GM13976 (cell line): ENCODE measurements at places on chromosomes 13 and 19.
A peak's percentile ranks its signal among the peaks of the same experiment; 100 is the strongest.

DNA sequence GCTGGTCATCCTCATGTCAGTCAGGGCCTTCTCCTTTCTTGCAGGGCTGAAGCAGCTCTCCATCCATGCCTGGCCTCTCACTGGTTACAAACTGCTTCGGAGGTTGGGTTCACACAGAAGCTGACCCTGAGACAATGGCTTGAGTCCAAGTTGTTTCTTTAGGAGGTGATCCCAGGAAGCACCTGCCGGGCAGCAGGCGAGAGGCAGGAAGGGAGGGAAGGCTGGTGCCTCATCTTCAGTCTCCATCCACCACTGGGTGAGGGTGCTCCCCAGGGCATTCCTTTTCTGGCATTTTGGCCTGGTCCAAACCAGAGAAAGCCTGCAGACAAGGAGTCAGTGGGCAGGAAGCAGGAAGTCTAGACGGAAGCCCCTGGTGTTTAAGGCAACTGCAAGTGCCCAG, 17.6 kb upstream of the SPATA13 start:
- no peak for DNase-seq

DNA sequence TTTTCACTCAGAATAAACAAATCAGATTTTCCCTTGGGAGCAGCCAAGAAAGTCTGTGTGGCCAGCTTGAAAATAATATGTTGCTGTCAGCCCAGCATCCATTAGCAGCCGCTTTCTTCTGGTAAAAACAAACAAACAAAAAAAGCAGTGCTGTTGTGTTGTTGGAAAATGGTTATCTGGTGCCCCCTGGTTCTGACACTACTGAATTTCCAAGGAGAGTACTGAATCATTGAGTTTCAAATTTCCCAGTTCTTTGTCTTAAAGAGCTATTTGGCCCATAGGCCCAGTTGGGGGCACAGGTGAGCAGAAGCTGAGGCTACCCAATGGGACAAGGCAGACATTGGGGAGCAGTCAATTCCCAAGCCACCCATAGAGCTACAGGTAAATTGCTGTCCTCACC, 995.9 kb downstream of the UQCRFS1 start:
- DNase-seq, result no peak

GRCh38 chr19:3563709-3564524, 6.5 kb upstream of the MFSD12 start:
- DNase-seq, result no peak

- peak; percentile 77 for DNase-seq
Observed at GRCh38 chr19:37691881-37692504, 27.6 kb downstream of the ZNF607 start.

DNA sequence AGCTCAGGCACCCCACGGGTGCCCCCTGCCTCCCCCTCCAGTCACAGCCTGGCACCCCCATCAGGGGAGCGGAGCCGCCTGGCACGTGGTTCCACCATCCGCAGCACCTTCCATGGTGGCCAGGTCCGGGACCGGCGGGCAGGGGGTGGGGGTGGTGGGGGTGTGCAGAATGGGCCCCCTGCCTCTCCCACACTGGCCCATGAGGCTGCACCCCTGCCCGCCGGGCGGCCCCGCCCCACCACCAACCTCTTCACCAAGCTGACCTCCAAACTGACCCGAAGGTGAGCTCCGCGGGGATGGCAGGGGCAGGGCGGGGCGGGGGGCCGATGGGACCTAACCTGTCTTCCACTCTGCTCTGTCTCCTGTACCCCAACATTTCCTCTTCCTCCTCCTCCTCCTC, 25.0 kb downstream of the CKM start:
- no peak for DNase-seq

DNA sequence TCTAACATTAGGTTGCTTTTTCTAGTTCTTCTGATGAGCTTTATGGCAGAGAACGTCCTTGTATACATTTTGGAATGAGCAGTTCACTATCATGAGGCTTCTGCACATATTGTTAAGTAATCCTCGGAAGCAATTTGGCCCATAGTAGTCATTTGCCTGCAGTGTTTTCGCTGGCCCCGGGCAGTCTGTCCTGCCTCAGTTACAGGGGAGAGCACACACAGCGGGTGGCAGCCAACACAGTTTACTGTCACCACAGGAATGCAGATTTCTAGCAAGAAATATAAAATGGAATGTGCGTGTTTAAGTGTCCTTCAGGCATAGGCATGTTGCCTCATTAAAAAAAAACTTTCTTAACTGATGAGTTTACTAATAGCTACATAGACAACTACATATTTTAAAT, 71.5 kb upstream of the GJB6 start:
- DNase-seq, result no peak

DNA sequence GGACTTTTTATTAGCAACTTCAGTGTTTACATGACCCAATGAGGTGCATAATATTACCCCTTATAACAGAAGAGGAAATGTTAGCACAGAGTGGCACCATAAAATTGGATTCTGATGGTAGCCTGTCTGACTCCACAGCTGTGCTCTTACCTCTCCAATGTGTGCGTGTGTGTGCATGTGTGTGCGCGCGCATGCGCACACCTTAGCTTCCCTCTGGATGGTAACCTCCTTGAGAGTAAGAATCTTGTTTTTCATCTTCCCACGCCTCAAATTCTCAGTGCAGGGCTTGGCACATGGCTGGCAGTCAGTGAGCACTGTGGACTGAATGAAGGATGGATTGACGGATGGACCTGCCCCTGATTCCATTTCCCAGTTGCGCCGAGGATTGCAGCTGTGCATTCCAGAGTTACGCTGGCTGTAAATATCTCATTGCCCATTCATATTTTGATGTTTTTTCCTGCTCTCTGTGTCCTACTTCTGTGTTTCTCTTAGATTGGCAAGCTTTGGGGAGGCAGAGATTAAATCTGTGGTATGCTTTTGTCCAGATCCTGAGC, 99.2 kb upstream of the WASF3 start:
- DNase-seq, result no peak

- no peak for DNase-seq
Observed at GRCh38 chr19:41627966-41628675, 1.2 kb upstream of the CEACAM4 start.

- DNase-seq, result no peak
Observed at GRCh38 chr19:848386-848921, 3.6 kb upstream of the ELANE start.

- DNase-seq, result peak; percentile 69
Observed at GRCh38 chr19:41321600-41322270, 11.8 kb downstream of the CCDC97 start.

DNA sequence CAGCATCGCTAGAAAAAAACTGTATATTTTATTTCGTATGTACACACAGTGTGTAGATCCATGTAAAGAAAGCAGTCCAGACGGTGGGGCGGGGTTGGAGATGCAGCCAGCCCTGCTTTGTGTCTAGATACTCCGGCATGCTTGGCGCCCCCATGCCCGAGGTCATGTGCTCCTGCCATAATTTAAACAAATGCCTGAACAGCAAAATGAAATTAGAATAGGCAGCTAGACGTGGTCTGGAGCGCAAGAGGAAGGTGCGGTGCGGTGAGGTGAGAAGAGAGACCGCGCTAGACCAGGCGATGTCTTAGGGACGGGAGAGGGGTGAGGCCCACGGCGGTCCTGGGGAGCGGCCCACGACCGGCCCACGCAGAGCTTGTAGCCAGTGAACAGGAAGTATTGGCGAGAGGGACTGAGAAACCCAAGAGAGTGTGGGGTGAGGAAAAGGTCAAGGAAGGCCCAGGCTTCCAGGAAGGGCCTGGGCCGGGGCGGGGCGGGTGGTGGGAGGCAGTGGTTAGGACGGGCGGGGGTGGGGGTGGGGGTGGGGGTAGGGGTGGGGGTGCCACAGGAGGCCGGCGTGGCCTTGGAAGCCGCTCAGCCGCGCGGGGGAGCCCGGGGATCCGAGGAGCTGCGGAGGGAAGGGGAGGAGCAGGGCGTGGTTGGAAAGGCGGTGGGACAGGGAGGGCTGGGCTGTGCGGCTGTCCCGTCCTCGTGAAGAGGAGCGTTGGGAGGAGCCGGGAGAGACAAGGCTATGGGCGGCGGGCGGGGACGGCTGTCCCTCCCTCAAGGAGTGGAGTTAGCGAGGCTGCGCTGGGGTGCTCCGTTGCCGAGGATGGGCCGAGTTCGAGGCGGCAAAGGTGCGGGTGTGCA, 254.7 kb upstream of the SGCG start:
- peak; percentile 53 for DNase-seq

DNA sequence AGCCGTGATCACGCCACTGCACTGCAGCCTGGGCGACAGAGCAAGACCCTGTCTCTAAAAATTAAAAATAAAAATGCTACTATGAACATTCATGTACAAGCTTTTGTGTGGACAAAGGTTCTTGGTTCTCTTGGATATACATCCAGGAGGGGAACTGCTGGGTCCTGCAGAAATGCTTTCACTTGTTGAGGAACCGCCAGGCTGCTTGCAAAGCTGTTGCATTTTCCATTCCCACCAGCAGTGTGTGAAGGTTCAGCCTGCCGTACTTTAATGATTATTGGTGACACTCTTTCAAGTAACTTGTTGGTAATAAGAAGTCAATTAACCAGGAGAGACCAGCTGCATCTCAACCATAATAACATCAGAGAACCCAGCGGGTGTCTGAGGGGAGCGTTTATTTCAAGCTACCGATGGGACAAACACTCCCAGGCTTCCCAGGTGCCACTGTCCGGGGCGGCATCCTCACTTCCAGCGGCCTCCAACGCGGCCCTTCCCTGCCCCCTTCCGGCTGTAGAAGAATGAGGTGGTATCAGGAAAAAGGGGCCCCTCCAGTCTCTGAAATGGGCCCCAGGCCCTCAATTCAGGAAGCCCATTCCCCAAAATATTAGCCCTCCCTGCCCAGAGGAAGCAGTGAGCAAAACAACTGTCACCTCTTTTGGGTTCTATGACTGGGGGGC, 15.2 kb upstream of the PPP1R12C start:
- DNase-seq, result no peak

DNA sequence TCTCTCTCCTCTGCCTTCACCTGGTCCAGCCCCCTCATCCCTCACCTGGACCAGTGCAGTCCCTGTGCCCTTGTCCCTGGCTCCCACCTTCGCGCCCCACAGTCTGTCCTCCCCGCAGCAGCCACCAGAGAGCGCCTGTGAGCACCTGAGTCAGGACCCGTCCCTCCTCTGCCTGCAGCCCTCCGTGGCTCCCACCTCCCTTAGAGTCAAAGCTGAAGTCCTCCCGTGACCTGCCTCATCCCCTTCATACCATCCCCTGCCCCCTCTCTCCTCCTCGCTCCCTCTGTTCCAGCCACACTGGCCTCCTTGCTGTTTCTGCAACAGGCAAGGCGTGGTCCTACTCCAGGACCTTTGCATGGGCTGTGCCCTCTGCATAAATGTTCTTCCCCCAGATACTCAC, 10.3 kb downstream of the CELF5 start:
- DNase-seq, result peak; percentile 52

DNA sequence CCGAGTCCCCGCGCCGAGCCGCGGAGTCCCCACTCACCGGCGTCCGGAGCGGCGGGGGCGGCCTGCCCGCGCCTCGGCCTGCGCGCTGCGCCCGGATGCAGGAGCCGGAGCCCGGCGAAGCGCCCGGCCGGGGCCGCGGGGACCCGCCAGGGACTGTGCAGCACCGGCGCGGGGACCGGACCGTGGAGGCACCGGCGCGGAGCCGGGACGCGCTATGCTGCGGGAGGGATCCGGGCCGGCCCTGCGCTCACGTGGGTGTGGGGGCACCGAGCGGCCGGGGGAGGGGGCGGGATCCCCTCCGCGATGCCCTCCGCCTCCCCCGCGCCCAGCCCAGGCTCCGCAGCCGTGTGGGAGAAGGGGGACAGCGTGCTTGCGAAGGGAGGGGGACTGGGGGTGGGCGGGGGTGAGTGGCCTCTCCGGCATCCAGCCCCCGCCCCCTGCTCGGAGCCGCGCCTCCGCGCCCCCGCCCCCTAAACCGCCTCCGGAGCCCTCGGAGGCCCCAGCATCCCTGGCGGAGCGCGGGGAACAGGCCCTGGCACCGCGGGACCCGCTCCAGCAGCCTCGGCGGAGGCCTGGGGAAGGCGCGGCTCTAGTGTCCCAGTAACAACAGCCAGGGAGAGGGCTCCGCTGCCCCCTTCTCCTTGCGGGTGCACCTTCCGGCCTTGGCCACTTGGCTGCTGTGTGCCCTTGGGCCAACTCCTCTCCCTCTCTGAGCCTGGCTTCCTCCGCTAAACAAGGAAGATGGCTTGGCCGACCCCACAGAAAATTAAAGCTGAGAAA, at the start of gene SLC1A6:
Gene SLC1A6, minus strand, starts transcription at position 389 of the 780 bp plus-strand sequence. CDS start 6,954 bp downstream, outside the sequence.
- peak; percentile 41 for DNase-seq

DNA sequence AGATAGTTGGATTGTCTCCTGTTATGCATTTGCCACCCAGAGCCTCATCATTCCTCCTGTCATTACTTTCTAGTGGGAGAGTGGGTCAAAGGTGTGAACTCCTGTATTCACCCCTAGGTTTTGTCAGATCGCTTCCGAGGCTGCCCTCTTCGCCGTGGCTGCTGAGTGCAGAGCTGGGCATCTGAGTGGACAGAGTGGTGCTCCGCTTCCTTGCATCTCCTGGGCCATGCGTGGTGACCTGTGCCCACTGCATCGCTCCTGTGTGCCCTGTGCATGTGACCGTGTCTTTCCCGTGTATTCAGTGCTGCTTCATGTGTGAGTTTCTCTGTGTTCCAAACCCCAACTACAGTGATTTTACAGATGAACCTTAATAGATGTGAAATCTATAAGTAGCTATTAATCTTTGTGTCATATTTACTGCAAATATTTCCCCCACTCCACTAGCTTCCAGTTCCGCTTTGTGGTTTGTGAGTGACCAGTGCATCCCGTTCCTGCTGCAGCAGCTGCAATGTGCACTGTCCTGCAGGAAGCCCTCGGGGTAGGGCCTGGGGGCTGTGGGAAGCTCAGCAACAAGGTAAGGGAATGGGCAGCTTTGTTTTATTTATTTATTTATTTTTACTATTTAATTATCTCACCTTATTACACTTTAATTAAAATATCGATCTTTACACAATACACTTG, 53.1 kb downstream of the C13orf46 start:
- DNase-seq, result no peak

GRCh38 chr19:24048261-24048660, 38.7 kb upstream of the ZNF254 start:
- no peak for DNase-seq

DNA sequence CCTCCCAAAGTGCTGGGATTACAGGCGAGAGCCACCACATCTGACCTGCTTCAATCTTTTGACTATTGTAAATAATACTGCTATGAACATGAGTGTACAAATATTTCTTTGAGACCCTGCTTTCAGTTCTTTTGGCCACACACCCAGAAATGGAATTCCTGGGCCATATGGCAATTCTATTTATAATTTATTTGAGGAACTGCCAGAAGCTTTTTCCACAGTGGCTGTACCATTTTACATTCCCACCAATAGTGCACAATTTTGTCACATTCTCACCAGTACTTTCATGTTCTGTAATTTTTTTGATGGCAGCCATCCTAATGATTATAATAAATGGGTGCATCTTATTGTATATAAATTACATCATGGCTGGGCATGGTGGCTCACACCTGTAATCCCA, 13.7 kb upstream of the FCER2 start:
- DNase-seq, result no peak

DNA sequence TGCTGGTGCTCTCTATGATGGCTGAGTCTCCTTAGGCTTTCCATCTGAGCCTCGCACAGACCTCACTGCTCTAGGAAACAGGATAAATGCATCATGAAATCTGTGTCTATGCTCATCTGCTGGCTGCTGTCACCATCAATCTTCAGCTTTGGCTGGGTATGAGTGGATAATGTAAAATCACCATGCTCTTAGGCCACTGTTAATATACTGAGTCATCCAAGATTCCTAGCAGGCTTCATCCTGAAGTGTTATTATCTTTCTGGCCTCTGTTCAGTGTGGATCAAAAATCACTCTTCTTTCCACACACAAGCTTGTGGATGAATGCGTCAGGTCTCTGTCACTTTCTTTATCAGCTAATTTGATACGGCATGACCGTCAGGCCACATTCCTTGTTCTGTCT, 317.4 kb downstream of the NALCN start:
- DNase-seq, result no peak

- no peak for DNase-seq
Observed at GRCh38 chr13:113860665-113861432, 3.0 kb downstream of the GAS6 start.
